Naive thymus-derived CD8-positive, alpha-beta T cell (primary cell): ENCODE measurements at places on chromosomes 7 and 10. TPM values are rescaled to one million over a fixed set of nuclear protein-coding genes. Genes with fewer than 3 reads are reported as not detected.

DNA sequence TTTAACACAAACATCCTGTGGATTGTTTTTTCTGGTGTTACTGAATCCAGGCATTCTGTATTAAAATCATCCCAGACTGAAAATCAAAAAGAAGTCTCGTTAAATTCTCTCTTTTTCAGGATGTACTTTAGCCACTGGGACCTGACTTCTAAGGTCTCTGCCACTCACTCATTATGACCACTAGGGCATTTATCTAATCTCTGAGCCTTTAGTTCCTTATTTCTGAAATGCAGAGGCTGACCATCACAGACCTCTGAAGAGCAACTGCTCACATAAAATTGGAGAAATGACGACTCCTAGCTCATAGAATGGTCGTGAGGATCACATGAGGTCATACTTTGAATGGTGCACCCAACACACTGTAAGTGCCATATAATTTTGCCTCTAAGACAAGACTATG lies 63.2 kb downstream of the KCNMA1 start:
- DNase-seq: no peak

- no peak for DNase-seq
Observed at GRCh38 chr7:142881586-142882337, 3.8 kb downstream of the TRPV6 start.

- DNase-seq: no peak
Observed at GRCh38 chr7:10855583-10855982, 118.1 kb upstream of the PHF14 start.

- no peak for DNase-seq
Observed at GRCh38 chr7:94665426-94665825, 9.5 kb upstream of the SGCE start.

- no peak for DNase-seq
Observed at GRCh38 chr7:148347981-148348380, 242.6 kb upstream of the C7orf33 start.

DNA sequence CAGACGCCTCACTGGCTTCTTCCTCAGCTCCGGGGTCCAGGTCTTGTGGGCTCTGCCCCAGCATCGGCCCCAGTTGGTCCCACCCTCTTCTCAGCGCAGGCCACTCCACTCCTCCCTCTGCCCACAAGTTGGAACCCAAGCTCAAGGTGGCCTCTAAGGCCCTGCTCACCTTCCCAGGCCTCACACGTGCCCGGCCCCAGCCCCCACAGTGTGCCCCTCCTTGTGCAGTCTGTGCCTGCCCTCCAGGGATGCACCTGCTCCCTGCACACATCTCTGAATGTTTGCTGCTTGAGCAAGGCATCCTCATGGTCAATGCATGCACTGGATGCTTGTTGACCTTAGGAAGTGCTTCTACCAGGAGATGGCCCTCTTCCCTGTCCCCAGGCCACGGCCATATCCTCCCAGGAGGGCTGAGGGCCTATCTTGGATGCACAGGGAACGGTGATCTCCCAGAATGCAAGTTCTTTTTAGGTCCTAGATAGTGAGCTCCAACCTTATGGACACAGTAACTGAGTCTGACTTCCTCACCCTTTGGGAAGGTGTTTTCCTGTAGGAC lies 7.7 kb upstream of the AEBP1 start:
- DNase-seq: no peak

DNA sequence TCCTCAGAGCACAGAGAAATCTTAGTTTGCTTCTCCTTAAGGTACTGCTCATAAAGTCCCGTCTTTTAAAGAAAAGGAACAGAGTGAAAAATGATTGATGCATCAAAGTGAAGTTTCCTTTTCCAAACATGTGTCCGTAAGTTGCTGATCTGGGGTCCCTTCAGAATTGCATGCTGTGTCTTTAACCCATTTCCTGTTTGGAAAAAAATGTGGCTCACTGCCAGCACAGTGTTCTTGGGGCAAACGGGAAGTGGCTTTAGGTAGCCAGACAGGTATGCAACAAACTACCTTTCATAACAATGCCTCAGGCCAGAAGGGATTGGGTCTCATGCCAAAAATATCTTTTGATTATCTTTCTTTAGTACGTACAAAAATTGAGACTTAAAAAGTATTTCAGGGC lies 50.9 kb downstream of the TFAM start:
- peak; percentile 31 for DNase-seq

DNA sequence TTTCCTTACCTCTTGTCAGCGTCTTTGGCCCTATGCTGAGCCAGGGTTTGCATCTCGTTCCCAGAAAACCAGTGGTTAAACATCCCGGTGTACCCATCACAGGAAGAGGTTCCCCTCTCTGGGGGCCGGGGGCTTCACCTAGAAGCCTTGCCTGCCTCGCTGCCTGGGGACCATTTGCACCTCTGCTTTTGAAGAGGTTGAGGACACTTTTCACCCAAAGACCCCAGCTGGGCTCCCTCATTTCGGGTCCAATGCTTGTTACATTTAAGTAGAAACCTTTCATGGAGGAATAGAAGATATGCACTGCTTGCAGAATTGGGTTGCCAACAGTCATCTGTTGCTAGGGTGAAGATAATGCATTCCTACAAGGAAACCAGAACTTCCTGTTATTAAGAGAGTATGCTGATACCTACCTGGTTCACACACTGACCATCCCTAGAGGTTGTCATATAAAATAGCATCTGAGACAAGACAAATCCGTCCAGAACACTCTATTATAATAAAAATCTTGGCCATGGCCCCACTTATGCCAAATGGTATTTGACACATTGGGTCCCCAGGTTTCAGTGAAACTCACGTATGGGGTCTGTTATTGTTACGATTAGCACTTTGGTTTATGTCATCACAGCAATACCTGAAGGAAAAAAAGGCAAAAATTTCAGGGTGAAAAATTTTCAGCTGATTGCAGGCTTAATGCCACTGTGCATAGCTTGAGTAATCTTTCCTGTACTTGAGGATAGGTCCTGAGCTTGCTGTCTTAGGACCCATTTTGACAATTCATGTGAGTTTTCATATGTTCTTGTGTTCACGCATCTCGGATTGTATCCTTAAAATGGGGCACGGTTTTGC lies 917 bp downstream of the ZNF365 start:
- DNase-seq: no peak

DNA sequence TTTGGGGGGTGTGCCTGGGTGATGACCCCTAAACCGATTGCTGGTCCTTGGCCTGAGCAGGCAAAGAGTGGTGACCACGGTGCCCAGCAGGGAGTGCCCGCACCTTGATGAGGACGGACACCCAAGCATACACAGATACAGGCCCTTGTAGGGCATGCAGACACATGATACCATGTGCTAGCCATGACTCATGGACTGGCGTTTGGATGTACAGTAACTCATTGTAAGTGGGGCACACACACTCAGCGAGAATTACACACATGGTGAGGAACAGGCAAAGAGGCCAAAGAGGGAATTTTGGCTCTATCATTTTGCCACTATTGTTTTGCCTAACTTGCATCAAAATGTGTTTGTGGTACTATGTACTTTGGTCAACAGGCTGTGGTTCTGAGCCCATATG lies 24.1 kb downstream of the KAZALD1 start:
- DNase-seq: no peak

DNA sequence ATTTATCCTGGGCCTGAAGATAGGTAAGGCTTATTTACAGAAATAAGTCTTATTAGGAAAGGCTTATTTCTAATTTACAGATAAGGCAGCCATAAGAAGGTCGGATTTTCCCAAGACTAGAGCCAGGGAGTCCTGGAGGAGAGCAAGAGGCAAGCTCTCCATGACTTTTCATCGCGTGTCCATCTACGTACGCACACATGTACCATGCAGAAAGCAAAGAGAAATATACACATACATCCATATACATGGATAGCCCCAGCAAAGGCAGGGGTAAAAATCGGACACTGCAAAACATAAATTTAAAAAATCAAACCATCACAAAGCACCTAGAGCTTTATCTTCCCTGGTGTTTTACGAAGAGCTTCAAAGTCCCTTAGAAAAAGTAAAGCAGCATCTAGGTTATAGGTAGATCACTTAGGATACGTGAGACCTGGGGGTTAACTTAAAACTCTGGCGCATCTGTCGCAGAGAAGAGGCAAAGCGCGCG lies 25.8 kb upstream of the ZRANB1 start:
- no peak for DNase-seq

DNA sequence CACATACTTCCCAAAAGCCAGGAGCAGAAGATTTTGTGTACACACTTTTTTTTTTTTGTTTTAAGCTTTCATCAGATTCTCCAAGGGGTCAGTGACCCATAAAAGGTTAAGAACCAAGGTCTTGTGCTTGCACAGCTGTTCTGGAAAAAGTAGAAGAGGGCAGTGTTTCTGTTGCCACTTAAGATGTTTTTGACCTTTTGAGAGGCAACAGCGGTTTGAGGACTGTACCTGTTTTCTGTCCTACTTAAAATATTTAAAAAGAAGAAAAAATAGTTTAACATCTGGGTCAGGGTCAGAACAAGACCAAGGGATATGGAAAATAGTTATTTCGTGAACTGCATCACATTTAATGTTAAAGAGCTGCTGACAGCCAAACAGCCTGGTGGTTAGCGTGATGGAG lies 32.9 kb downstream of the AUTS2 start:
- DNase-seq: no peak

DNA sequence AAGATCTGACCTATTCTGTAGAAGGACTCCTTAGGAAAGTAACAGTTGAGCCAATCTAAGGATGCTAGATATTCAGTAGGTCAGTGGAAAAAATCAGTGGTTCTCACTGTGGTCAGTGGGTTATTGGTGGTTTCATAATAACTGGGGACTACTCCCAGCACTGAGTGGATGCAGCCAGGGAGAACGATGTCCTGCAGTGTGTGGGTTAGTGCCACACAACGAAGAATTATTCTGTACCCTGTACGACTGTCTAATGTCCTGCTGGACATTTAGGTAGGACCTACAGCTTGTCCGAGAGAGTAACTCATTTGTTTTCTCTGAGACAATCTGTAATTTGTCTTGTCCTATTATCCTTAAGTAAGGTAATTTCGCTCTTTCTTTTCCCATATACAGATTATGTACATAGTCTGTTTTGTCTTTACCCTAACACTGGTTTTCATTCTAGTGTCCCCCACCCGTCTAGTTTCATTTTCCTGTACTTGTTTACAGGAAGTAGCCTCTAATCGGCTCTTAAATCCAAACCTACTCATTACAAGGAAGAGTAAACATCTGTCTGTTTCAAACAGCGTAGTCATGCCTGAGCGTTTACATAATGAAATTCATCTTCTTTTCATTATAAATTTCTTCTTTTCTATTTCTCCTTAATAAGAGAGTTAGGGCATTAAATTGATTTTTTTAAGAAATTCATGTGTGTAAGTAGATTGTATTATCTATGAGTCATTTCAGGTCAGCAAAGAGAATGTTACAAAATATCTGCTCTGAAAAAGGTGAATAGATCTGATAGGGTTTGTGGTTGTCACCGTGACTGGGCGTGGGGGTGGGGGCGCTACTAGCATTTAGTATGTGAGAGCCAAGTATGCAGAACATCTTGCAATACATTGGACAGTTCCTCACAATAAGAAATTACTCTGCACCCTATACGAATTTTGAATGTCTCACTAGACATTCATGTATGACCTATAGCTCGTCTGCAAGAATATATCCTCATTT lies 8.3 kb upstream of the ZC3HAV1L start:
- DNase-seq: peak; percentile 34

DNA sequence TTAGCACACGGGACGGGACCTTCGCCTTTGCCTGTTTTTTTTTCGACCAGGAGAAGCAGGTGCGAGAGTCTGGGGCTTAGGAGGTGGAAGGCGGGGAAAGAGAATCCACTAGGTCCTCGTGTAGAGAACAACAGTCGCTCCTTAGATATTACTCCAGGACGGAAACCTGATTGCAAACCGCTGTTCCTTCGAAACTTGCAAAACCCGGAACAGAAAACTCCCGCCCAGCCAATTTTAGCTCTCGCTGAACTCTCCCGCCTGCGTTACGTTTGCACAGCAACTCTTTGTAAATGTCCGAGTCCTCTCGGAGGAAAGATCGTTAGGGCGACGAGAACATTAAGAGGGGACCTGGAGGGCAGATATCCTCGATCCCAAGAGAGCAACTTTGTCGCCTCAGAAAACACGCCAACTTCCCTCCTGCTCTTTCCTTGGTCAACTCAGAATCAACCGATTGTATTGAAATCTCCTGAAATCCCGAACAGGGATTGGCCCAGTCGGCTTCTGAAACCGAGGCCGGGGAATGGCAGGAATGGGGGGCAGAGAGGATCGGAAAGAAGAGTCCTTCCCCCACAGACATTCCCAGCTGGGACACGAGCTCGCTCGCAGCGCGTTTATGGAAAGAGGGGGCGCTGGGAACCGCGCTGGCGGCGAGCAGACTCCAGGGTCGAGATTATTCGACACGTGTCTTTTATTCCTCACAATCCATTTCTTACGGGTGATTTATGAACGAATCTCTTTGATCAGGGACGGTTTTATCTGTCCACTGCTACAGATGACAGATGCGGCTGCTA lies 9.9 kb downstream of the TWIST1 start:
- DNase-seq: no peak

DNA sequence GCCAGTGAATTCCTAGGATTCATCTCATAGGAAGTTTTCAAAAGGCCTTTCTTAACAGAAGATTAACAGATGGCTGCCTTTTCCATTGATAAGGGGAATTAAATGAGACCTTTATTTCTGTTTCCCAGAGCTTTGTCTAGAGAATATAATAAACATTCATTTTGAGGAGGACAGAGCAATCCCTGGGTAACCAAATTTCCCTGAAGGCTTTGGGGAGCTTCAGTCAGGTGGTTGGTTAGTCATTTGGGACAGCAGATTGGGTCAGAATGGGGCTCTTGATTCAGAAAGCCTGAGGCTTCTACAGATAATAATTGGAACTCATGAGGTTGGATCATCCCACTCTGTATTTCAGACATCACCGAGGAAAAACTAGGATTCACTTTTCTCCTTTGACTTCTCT lies 21.8 kb downstream of the MXI1 start:
- no peak for DNase-seq

GRCh38 chr10:73968098-73968521 lies 29.8 kb upstream of the VCL start:
- no peak for DNase-seq

DNA sequence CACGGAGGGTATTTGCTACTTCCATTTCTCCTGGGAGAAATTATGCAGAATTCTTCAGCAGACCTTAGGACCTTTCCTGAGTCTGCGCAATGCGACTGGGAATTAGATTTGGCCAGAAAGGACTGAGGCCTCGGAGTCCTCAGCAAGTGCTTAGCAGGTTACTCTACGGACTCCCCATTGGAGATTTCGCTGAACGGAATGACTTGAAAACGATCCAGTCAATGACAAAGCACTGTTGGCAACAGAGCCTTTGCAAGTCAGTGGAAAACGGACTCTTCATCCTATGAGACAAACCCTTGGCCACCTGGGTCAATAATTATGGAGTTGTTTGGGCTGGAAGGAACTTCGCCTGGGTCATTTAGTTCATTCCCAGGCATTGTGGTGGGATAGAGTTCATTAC lies 107.4 kb downstream of the FAM204A start:
- DNase-seq: no peak

The TUBAL3 gene
- polyA plus RNA-seq: not detected

The OR2A42 gene
- 0.09 TPM for polyA plus RNA-seq

The CADPS2 gene
- not detected for polyA plus RNA-seq

The OR6V1 gene
- polyA plus RNA-seq: not detected

The TLX1 gene
- polyA plus RNA-seq: not detected

The EPO gene
- polyA plus RNA-seq: not detected

The CPA5 gene
- 69.2 TPM for polyA plus RNA-seq

The GRM3 gene
- polyA plus RNA-seq: not detected

The CCL24 gene
- not detected for polyA plus RNA-seq

The SPDYE16 gene
- polyA plus RNA-seq: not detected

The ASZ1 gene
- polyA plus RNA-seq: not detected

The ZNF138 gene
- polyA plus RNA-seq: 9.2 TPM

The WDR86 gene
- polyA plus RNA-seq: 0.81 TPM
